ENCODE measurements at places on chromosomes 2 and 18.

DNA sequence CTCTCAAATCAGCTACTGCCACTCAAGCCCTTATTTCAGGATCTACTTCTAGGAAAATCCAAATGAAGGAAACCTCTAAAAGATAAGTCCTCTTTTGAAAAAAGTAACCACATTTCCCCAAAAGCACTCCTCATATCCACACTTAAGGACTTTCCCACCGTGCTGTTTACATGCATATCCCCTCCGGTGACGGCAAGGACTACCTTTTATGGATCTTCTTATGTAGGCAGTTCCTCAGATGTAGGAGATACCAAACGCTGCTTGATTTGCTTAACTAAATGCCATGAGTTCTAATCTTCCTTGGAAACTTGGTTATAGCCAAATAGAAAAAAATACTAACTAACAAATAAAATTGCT, 6.9 kb upstream of the TMEM87B start:
- DNase-seq, result no peak

- DNase-seq, result no peak
These were observed 15.5 kb downstream of the PXDN start for GRCh38 chr2:1728821-1729220.

DNA sequence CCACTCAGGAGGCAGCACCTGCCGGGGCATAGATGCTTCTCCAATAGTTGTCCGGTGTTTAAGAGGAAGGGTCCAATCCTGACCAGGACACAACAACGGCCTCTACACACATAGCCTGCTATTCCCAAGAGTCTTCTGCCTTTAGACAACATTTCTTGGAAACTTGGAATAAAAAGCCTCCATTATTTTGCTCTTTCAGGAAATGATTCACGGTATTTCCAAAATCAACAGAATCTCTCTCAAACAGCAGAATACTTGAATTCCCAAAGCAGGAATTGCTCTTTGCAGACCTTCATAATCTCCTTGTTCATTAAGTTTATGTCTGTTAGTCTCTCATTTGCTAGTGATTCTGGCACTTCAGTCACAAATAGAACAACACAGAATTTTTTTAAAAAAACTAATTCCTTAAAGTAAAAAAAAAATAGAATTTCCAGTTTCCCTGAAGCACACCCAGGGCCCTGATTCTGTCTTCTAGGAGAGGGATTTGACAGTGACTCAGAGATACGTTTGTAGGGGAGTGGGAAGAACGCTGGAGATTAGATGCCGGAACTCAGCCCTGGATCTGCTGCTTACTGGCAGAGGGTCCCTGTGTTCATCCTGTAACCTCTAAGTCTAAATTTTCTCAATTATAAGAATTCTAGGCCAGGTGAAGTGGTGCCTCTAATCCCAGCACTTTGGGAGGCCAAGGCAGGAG, 74.7 kb downstream of the NAB1 start:
- no peak for DNase-seq

GRCh38 chr2:71426721-71427120, 26.6 kb upstream of the DYSF start:
- no peak for DNase-seq

DNA sequence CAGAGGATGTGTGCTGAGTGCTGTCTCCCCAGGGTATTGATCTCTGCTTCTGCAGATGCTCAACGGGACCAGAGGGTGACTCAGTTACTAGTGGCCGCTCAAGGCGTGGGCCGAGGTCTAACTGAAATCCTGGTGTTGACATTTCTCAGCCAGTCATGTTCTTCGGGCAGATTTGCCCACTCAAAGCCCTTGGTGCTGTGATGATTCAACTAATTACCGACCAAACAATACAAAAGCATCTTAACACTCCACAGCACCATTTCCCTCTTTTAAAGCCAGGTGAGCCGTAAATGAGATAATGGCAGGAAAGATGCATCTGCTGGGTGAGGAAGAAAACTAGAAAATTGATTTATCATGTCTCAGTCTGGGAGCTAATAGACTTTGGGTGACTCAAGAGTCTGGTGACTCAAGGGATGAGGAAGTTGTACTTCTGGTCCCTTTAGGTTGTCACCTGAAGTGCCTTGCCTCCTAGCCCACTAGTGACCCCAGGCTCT, 32.7 kb upstream of the PRLH start:
- DNase-seq, result no peak

GRCh38 chr2:68936427-68936826, 16.3 kb downstream of the GKN2 start:
- DNase-seq, result no peak

- no peak for DNase-seq
These were observed 20.1 kb downstream of the SFT2D3 start for GRCh38 chr2:127721311-127721977.

GRCh38 chr2:146143971-146144370, 1624.1 kb upstream of the ZEB2 start:
- no peak for DNase-seq

DNA sequence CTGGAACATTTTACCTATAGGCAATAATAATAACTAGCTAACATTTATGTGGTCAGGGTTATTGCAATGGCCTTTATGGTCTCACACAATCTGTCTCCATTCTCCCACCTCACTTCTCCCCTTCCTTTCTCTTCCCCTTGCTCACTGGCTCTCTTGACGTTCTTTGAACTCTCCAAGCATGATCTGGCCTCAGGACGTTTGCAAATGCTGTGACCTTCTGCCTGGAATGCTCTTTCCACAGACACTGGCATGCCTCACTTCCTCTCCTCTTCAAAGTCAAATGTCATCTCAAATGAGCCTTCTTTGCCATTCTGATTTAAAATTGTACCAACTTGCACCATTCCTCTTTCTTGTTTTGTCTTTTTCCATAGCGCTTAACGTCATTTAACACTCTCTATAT, 25.3 kb upstream of the GCG start:
- no peak for DNase-seq

- no peak for DNase-seq
These were observed 124.0 kb downstream of the GATA6 start for GRCh38 chr18:22293417-22293816.

DNA sequence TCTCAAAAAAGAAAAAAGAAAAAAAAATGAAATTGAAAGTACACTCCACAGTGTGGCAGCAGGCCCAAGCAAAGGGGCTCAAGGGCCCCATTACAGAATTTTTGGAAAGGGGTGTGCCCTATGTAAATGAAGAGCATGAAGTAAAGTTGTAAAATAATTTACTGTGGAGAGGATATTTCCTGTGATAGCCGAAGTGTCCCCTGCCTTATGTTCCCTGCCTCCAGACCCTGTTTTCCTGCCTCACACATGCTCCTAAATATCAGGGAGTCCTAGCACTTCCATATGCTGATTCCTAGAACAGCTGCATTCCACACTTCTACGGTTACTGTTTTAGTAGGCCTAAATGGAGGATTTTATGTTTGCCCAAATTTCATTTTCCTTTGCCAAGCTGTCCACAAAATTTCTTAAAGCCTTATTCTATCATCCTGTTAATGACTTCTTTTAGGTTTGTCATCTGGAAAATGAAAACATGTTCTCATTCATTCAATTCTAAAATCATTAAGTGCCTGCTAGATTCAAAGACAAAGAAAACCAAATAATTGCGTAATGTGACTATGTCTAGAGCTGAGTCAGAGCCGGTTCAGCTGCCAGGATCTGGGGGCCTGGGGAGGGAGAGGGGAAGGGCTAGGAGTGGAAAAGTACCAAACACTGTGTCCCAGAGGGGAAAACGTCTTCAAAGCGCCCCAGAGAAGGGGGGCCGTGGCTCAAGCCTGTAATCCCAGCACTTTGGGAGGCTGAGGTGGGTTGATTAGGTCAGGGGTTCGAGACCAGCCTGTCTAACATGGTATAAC, 25.9 kb upstream of the IMPA2 start:
- no peak for DNase-seq

DNA sequence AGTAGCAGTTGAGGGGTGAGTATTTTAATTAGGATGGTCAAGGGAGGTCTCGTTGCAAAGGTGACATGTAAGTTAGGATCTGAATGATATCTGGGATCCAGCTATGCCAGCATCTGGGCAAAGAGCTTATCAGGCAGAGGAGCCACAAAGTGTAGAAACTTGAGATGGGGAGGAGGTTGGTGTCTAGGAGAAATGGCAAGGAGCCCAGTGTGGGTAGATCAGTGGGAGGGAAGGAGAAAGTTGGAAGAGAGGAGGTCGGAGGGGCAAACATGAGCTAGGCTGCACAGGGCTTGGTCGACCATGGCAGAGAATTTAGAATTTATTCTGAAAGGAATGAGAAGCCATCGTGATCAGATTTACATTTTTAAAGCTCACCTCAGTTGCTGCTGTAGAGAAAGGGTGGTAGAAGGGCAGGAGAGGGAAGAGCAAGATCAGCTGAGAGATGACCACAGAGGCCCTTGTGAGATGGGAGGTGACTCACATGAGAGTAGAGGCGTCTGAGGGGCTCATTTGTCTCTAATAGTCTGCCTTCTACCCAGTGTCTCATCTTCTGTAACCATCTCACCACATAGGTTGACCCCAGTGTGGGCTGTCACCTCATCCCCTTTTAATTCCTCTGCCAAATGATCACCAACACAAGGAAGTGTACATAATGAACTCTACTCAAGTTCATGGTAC, 170.0 kb downstream of the ETAA1 start:
- DNase-seq, result no peak

GRCh38 chr2:240196716-240197461, 56.4 kb upstream of the OTOS start:
- no peak for DNase-seq

DNA sequence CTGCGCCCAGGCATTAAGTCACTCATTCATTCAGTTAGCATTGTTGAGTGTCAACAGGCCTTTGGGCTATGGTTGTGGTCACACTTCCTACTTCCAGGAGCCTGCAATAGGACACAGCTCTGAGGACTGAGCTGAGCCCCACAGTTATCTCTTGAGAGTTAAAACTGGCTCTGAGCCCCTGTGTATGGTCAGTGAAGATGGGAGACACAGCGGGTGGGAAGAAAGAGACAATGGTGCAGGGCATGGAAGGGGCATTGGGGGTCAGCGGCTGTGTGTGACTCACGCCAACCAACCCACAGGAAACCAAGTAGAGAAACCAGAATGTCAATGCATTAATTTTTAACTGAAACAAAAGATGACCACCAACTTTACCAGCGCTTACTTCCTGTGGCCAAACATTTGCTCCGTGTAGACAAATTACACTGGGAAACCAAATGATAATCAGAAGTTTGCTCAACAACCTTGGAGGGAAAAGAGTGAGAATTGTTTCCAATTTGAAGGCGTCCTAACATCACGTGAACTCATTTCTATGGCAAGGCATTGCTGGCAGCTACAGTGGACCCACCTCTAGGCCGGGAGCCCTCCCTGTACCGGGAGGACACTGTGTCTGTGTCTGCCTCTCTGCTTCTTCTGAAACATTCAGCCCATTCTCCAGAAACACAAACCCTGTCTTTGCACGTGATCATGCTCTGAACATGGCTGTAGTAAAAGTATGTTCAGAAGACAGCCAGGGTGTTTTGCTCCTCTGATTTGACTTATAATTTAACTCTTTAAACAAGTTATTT, 212.0 kb upstream of the ID2 start:
- DNase-seq, result no peak

- DNase-seq, result no peak
These were observed 198.8 kb upstream of the FOSL2 start for GRCh38 chr2:28193630-28194403.

DNA sequence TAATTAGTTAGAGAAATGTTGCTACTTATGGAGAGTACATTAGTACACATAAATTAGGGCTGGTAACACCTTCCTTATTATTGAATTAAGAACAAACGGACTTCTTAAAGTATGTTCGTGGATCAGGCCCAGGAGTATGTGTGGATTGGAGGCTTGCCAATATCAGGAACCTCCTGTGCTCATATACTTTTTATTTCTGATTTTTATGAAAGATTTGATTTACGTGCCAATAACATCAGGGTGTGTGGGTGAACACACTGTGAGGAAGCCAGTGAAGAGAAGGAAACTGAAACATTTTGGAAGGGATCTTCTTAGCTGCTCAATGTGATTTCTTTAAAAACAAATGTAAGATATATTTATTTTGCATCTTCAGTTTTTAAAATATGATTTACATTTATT, 113.0 kb downstream of the EFEMP1 start:
- DNase-seq, result no peak

GRCh38 chr2:58918141-58918540, 677.0 kb upstream of the FANCL start:
- DNase-seq, result no peak

DNA sequence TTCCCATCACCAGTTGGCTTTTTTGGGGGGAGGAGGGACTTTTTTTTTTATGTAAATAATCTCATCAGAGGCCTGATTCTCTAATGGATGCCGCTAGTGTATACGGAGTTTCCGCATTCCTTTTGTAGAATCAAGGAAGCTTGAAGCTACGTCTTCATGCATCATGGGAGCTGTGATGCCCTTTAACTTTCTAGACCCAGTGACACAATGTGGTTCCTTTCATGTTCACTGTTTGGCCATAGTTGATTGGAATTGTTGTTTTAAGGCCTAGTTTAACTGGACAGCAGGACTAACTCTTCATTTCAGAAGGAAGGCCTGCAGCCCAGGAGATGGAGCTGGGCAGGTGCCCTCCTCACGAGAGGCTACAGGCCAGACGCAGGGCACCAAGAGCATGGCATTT, 287.9 kb downstream of the AGAP1 start:
- DNase-seq, result no peak

- DNase-seq, result no peak
These were observed 30.3 kb upstream of the GPR17 start for GRCh38 chr2:127615511-127616166.

DNA sequence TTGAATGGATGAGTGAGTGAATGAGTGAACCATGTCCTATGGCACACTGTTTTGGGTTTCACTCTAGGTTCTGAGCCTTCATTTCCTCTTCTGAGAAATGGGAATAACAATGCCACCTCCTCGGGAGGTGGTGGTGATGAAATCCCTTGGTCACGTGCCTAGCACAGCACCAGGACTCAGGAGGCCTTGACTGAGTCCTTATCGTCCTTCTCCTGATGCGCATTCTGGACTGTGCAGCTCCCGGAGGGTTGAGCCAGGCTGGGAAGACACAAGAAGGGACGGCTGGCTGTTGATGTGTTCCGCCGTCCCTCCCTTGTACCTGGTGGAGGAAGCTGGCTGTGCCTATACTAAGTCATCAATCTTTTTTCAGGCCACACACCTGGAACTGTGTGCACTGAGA, 437.3 kb downstream of the ZNF521 start:
- DNase-seq, result no peak

DNA sequence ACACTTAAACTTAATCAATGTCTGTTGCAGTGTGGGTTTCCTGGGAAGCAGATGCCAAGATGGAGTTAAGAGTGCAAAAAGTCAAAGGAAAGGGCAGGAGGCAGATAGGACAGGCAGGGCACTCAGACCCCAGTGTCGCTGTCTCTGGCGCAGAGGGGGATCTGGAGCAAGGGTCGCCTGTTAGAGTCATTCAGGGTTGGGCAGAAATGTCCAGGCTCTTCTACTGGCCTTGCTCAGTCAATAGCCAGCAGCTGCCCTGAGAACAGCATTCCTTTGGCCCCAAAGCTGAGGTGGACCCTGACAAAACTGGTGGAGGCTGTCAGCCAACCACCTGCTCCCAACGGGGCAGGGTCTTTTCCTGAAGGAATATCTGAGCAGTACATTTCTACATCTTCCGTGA, 97.1 kb upstream of the SLC66A3 start:
- DNase-seq, result no peak

Measured in activated naive CD4-positive, alpha-beta T cell treated with anti-CD3 and anti-CD28 coated beads, Interleukin-2, amount 50 U/mL, for 72 hours (primary cell).